NCI-H510A (cell line): ENCODE measurements at places on chromosomes 2 and 18.

GRCh38 chr2:116669782-116670181 lies 1144.7 kb upstream of the DDX18 start:
- DNase-seq = no peak

- no peak for DNase-seq
These were observed 61.0 kb downstream of the PXDN start for GRCh38 chr2:1683297-1683696.

DNA sequence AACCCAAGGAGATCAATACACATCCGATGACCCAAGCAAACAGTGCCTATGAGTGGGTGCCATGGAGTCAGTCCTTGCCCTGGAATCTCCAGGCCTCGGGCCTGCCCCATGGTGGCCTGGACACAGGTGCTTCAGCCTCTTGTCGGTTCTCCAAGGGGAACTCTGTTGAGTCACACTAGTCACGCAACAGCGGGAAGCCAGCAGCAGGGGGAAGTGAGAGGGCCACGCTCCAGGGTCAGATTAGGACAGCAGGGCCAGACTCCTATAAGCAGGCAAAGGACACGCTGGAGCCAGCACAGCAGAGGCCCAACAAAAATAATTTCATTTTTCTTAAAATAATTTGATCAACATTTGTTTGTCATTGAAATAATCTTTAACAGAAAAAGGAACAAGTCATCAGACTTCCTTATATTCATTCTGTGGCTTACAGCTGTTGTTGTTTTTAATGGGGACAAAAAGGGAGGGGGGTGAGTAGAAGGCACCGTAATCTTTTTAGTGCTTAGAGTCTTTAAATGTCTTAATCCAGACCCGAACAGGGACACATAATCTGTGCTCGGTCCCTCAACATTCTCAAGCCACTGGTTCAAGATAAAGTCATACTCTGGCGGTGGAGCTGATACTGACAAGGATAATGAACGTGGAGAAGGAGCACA lies 16.4 kb upstream of the ARMC9 start:
- DNase-seq = peak; percentile 48

- DNase-seq = no peak
These were observed 632.4 kb upstream of the LRRTM4 start for GRCh38 chr2:78154586-78154985.
